ENCODE measurements at places on chromosomes 5 and 9.

GRCh38 chr5:83701886-83702285 is 18.8 kb downstream of the HAPLN1 start:
- no peak for DNase-seq

DNA sequence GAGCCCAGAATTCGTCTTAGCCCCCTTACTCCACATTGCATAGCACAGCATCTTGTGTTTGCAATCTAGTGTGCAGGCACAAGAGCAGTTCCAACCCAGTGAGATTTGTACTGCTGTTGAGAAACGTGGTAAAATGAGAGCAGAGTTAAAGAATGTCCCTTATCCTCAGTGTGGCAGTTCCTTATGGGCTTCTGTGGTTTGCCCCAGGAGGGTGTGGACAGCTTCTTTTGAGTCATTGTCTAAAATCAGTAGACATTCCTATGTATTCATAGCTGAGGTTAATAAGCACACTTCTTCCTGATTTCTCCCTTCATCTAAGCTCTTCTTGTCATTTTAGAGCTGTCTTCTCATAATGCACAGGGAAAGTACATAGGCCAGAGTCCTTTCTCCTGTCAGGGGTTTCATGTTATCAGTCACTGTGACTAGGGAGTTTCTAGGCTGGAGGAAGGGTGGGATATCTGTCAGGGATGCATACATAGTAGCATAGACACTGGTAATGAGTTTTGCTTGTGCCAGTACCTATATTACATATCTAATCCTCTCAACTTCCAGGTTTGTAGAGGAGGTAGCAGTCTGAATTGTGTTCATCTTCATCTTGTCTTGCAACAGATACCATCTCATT is 2.0 kb upstream of the CAVIN4 start:
- DNase-seq = peak; percentile 71

GRCh38 chr5:39267186-39267585 is 47.8 kb upstream of the FYB1 start:
- no peak for DNase-seq

- no peak for DNase-seq
Observed at GRCh38 chr9:98091735-98092612, 27.0 kb downstream of the TRIM14 start.

- DNase-seq = no peak
Observed at GRCh38 chr5:3372289-3372688, 223.3 kb upstream of the IRX1 start.
